ENCODE measurements at places on chromosomes 2 and 18.

- DNase-seq = no peak
Observed at GRCh38 chr2:234975611-234976010, 23.8 kb downstream of the SH3BP4 start.

DNA sequence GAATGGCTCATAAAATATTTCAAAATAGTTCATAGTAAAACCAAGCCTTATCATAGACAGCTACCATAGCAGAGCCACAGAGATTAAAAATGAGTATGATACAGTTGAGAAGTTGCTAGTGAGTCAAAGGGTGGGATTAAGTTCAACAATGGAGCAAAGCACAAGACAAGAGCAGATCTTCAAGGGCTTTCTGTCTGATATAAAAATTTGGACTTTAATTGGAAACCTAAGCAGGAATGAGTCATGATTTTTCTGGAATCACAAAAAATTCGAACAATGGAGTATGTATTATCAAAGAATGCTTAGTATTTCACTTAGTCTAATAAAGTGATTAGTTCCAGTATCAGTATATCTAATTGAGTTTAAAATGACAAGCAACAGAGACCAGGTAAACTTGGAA lies 487.3 kb upstream of the NETO1 start:
- no peak for DNase-seq

DNA sequence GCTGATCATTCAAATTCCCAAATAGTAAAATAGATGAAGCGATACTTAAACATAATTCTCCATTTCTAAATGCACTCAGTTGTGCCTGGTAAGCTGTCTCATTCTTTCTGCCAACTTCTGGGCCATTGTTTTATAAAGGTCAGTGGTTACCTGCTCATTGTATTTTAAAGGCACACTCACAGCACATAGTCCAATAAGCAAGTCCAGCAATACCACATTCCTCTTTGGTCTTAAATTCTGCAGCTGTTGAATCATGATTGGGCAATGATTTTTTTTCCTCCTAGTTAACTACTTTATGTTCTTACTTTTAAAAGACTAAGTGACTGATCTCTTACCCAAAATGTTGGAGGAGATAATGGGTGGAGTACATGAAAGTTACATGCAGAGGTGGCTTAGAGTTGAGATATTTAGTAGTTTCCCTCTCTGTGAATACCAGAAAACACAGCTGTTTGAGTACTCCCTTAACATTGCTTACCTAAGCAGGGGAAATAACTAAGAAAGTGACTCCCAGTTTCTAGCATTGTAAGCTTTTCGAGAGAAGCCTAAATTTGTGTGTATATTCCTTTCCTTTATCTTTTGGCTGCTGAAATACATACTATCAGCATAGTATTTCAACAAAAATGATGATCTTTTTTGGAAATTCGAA lies 220.7 kb downstream of the CAMKMT start:
- DNase-seq = no peak

DNA sequence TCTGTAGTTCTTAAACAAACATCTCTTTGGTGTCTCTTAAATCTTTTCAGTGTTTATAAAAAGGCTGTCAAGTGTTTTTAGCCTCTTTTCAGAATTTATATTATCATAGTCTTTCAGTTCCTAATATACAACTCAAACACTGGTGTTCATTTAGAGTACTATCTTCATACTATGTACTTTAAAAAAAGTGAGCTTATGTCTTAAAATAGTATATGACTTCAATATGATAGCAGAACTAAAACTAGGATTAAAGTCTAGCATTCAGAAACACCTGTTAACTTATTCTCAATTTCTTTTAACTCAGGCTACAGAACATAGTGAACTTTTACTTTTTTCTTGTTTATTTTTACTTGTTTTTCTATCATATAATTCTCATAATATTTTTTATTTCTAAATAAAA lies 14.7 kb upstream of the IKZF2 start:
- DNase-seq = no peak

GRCh38 chr2:31688282-31688681 lies 107.5 kb upstream of the SRD5A2 start:
- DNase-seq = no peak

DNA sequence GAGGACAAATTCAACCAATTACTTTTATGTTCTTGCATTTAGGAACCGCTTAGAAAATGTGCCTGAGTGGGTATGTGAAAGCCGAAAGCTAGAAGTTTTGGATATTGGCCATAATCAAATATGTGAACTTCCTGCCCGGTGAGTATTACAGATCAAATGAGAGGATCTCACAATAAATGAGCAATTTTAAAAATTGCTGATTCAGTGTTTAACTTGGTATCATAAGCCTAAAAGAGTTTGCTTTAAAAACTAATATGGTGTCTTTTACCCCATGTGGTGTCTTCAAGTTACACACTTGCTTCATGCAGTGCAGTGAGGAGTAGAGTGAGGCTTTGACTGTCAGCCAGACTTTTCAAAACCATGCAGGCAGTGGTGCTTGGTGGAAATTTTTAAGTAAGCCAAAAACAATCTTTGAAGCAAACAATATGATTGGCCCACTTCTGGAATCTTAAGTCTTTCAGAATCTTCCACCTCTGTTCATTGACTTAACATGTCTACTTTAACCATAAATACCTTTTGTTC lies 199.6 kb downstream of the PHLPP1 start:
- DNase-seq = no peak

- DNase-seq = peak; percentile 98
Observed at GRCh38 chr18:59358712-59359575, at the start of gene LMAN1. Gene LMAN1, minus strand, starts transcription at chr18:59359265. Its CDS starts 21 bp downstream, at chr18:59359244.

- no peak for DNase-seq
Observed at GRCh38 chr2:101473911-101474701, 806 bp downstream of the RFX8 start.

All from RPMI8226 (cell line).